Left hindlimb (tissue), 1 donor: ENCODE measurements at places on chromosomes 4 and X.

- DNase-seq: no peak
Measured at GRCh38 chrX:126799059-126799458, 20.5 kb upstream of the PRR32 start.

DNA sequence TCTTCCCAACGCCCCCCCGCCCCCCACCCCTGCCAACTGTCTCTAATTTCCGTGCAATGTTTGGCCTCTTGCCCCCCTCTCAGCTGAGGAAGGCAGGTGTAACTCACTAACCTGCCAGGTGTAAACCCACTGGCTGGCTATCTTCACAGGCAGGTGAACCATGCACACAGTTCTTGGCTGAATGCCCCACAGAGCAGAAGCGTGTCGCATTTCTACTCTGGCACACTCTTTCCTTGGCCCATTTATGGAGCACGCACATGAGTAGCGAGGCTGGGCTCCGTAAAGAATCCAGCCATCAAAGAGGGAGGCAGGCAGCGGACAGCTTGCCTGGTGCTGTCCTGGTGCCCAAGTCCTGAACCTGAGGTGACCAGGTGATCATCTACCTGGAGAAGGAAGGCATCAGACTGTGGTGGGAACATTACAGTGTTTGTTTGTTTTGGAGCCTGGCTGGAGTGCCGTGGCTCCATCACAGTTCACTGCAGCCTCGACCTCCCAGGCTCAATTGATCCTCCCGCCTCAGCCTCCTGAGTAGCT lies 39.2 kb upstream of the CRMP1 start:
- DNase-seq: no peak

GRCh38 chr4:74092957-74093356 lies 6.0 kb downstream of the CXCL2 start:
- no peak for DNase-seq

DNA sequence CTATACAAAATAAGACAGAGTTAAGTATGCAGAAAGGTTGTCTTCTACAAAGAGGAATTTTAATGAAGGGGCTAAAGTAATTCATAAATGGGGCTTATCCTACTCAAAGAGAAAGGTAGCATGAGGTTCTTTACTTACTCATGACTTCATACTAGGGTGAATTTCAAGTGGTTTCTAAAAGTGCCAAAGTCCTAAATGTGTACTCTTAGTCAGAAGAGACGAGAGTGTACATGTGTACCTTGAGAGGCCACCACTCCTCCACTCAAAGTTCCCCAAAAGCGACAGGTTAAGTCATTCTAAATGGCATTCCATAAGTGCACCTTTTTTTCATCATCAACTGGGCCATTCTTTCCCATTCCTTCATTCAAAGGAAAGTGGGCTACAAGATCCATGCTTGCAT lies 21.9 kb downstream of the EDA2R start:
- no peak for DNase-seq

DNA sequence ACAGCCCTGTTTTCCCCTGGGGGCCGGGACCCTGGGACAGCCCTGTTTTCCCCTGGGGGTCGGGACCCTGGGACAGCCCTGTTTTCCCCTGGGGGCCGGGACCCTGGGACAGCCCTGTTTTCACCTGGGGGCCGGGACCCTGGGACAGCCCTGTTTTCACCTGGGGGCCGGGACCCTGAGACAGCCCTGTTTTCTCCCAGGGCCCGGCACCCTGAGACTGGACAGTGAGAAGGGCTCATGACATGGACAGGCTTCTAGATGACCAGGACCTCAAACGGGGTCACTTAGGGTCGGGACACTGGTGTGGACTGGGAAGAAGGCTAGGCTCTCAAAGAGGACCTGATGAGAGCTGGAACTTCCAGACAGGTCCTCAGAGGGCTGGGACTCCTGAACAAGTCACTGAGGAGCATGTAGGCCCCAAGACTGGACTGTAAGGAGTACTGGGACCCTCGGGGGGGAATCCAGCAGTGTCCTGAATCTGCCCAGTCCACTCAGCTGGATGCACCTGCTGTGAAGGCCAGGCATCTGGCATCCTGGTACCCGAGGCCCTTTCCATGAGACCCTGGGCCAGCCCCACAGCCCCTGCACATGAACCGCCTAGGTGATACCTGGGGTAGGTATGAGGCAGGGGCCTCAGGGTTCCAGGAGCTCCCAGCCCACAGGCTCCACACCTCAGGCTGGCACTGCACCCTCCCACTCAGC lies 2.4 kb downstream of the PCGF3 start:
- DNase-seq: peak; percentile 28

DNA sequence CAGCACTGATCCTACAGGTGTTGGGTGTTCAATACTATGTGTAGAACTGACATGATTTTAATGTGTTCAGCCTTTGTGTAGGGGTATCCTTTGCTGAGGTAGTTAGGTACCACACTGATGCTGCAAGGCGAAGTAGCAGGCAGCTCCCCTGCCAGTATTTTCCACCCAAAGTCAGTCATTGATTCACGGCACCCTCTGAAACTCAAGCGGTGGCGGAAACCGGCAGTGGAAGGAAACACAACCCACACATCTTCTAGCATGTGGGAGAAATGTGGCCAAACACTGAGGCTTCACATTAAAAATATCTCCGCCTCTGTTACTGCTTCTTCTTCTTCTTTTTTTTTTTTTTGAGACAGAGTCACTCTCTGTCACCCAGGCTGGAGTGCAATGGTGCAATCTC lies 126.3 kb downstream of the AASDH start:
- no peak for DNase-seq

DNA sequence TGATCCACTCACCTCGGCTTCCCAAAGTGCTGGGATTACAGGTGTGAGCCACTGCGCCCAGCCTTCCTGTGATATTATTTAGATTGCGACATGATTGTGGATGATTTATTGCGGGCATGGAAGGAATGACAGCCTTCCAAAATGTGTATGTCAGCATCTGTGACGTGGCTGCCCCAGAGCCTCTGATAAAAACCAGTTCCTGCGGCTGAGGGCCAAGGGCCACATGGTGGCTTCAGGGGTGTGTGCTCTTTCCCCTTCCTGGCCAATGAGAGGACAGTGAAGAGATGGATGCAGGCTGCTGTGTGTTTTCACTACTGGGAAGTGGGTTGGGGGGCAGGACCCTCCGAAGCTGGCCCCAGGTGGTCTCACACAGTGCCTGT lies 57.4 kb upstream of the HGFAC start:
- no peak for DNase-seq

GRCh38 chrX:250965-251364 lies 30.2 kb upstream of the PLCXD1 start:
- DNase-seq: no peak

- DNase-seq: no peak
Measured at GRCh38 chr4:185227131-185227551, 17.7 kb downstream of the SNX25 start.

GRCh38 chr4:155076256-155076785 lies 132.1 kb upstream of the NPY2R start:
- no peak for DNase-seq

DNA sequence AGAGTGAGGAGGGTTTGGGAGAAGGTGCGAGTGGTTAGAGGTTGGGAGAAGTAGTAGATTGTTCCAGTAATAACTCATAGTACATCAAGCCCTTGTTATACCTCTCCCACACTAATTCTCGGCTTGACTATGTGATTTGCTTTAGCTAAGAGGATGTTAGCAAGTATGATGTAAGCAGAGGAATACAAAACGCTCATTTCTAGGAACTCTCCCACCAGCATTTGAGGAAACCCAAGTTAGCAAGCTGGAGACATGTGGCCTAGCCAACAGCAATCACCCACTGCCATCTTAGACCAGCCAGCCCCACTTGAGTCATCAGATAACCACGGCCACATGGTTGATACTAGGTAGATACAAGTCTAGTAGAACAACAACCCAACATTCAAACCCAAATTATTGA lies 14.2 kb downstream of the FTHL17 start:
- no peak for DNase-seq

DNA sequence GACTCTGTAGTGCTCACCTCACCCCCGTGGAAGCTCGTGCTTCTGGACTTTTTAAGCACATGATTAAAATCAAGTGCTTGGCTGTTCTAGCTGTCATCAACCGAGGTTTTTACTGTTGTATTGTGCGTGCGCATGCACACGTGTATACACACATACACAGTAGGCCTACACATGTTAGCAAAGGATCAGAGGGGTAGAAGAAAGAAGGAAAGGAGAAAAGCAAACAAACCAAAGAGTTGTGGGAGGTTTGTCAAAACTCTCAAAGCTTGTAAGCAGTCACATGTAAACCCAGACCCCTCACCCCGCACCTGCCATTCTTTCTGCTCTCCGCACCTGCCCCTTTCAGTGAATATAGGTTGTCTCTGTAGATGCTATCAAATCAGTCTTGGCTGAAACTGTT lies 311.8 kb downstream of the HS3ST1 start:
- no peak for DNase-seq

GRCh38 chrX:41518127-41518840 lies 71.1 kb downstream of the NYX start:
- no peak for DNase-seq

DNA sequence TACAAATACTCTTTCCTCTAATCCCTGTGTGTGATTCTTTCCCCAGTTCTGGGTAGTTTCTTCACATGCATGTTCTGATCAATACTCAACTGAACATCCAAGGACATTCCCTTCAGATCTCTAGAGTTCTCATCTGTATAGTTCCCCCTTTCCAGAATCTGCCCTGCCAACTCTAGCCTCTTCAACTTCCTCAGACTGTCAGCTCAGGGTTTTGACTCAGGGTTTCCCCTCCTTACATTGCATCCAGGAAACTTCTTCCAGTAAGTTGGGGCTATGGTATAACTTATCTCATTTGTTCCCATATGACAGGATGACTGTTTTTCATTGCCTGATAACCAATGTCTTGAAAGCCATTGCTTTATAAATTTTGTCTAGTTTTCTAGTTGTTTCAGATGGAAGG lies 14.2 kb upstream of the ANKRD17 start:
- DNase-seq: no peak

GRCh38 chr4:127560755-127561154 lies 72.0 kb upstream of the INTU start:
- DNase-seq: no peak

DNA sequence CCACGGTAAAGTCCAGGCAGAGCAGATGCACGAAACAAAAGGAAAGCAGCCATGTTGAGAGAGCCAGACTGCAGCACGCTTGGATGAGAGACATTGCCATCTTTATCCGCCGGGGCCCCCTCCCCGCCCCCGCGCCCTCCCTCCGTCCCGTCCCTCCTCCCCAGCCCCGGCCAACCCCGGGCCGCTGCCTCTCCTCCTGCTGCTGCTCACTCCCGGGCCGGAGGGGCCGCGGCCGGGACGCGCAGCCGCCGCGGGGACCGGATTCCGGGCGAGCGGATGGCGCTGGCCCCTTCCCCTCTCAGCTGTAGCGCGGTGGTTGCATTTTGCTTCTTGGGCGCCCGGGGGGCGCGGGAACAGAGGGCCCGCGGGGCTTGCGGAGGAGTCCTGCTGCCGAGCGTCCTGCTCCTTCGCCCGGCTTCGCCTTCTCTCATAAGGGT lies 542 bp downstream of the RNF150 start:
- DNase-seq: peak; percentile 85

GRCh38 chr4:57553728-57554127 lies 443.5 kb upstream of the IGFBP7 start:
- no peak for DNase-seq

- no peak for DNase-seq
Measured at GRCh38 chrX:31392513-31392912, 320.7 kb upstream of the FTHL17 start.

- DNase-seq: no peak
Measured at GRCh38 chr4:6493658-6494304, 21.4 kb upstream of the PPP2R2C start.

DNA sequence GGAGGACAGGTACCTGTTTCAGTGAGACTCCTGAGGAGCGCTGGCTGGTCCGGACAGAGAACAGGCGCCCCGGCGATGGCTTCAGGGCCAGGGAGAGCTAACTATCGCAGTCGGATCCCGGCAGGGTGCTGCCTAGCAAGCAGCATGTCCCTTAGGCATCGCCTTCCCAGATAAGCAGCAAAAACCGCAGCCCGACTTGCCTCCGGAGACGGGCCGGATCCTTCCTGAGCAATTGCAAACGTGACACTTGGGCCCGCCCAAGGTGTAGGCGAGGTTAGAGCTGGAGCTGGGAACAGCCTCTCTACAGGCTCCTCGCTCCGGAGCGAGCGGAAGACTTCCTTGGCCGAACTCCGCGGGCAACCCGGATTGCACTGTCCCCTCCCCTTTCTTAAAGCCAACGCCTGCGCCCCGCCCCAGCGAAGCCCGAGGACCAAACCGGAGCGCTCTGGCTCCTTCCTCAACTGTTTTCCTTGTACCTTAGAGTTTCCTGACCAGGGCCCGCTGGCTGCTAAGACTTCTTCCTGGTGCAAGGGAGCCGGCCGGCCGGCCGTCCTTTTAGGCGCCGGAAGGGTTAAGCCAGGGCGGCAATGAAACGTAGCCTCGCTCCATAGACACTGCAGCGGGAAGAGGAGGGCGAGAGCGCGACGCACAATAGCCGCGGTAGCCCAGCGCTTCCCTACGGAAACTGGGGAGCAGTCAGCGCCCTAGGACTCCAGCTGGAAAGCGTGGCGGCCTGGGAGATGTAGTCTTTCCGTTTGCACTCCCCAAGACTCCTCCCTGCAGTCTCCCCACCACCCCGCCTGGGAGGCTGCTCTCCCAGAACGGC lies at the start of gene OPHN1:
Gene OPHN1 (minus strand): TSS at position 341 of the 826 bp plus-strand sequence. CDS start 475 bp downstream, outside the sequence.
- DNase-seq: peak; percentile 85

- DNase-seq: no peak
Measured at GRCh38 chrX:120769576-120770341, 105.9 kb downstream of the CT47B1 start.

- DNase-seq: no peak
Measured at GRCh38 chr4:152399246-152399645, 136.6 kb downstream of the FBXW7 start.

- DNase-seq: no peak
Measured at GRCh38 chr4:8698341-8699062, 105.9 kb downstream of the CPZ start.

- DNase-seq: no peak
Measured at GRCh38 chr4:119730671-119730950, 102.0 kb upstream of the PDE5A start.

DNA sequence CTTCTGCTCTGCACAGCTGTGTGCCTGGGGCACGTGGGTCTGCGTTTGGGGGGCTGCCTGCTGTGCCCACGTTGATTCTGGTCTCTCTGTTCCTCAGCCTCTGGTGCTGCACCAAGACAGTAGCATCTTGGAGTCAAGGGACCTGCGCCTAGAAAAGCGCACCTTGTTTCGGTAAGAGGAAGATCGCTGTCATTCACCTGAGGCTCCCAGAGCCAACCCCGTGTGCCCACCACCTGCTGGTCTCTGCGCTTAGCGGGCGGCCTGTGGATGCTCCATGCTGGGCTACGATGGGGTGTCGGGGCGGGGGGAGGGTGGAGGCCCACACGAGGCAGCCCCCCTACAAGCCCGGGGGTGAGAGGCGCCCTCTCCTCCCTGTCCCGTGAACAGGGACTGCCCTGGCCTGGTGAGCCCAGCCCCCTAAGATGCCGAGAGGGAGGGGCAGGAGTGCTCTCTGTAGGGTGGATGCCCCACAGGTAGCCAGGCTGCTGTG lies 18.9 kb upstream of the HGFAC start:
- DNase-seq: no peak

- DNase-seq: no peak
Measured at GRCh38 chrX:118058924-118059323, 57.7 kb downstream of the KLHL13 start.
